ENCODE measurements at places on chromosomes 5 and 9. TPM values are rescaled to one million over a fixed set of nuclear protein-coding genes. Genes with fewer than 3 reads are reported as not detected.

Gene PCDH12
- 35.1 TPM for total RNA-seq

Gene ANKRD31
- total RNA-seq: 0.07 TPM

Gene IL3
- total RNA-seq: not detected

Gene MLLT3
- total RNA-seq: 8.6 TPM

Gene ZFP62
- 21.3 TPM for total RNA-seq

Gene SLC36A3
- total RNA-seq: not detected

Gene TMC1
- 2.2 TPM for total RNA-seq

Measured in thoracic aorta endothelial cell (primary cell).